ENCODE measurements at places on chromosomes 13 and 19.

DNA sequence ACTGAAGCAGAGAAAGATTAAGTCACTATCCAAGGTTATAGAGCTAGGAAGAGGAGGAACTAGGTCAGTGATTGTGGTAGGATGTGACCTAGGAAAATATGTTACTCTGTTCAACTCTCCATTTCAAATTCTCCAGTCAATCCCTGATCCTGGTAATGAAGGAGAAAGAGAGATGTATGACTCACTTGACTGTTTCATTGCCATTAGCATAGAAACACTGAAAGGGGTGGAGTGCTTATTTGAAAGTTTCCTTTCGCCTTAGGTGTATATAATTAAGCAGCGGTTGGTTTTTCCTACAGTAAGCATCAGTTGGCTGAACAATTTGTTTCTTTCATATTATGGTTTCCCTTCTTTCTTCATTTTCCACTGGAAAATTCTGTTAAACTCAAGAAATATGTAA, 198.1 kb upstream of the CSNK1A1L start:
- H3K27me3 ChIP-seq, result no peaks in the 10 kb centered on the region
- H3K4me3 ChIP-seq, result no peak overlapping the region
- no peaks in the 10 kb centered on the region for H3K36me3 ChIP-seq
- no peak overlapping the region for H3K27ac ChIP-seq

- H3K4me3 ChIP-seq, result no peak overlapping the region
- no peaks in the 10 kb centered on the region for H3K27me3 ChIP-seq
- no peak overlapping the region for H3K27ac ChIP-seq
- peak; percentile 30 for DNase-seq
Measured at GRCh38 chr19:6891761-6892385, 4.5 kb downstream of the ADGRE1 start.

GRCh38 chr19:12786952-12787351, 4.3 kb upstream of the JUNB start:
- H3K36me3 ChIP-seq, result no peaks in the 10 kb centered on the region
- DNase-seq, result no peak
- H3K27ac ChIP-seq, result peak overlapping the region; percentile 90
- H3K4me3 ChIP-seq, result no peak overlapping the region
- no peaks in the 10 kb centered on the region for H3K27me3 ChIP-seq

DNA sequence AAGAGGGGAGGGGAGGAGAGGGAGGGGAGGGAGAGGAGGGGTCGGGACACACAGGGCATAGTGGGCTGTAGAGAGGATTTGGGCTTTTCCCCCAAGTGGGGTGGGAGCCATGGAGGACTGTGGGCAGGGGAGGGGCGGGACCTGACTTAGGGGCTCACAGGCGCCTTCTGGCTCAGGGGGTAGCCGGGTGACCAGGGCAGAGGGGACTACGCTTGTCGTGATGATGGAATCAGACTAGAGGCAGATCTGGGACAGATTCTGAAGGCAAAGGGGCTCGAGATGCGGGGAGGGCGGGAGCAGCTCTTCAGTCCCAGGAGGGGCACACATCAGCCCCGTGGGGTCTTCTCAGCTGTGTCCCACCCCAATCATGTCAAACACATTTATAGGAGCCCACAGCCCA, 13.5 kb downstream of the NDUFA11 start:
- H3K4me1 ChIP-seq, result peaks cover 36% of the 10 kb centered on the region
- no peak overlapping the region for H3K27ac ChIP-seq
- H3K4me3 ChIP-seq, result no peak overlapping the region
- peaks cover 21% of the 10 kb centered on the region for H3K27me3 ChIP-seq

DNA sequence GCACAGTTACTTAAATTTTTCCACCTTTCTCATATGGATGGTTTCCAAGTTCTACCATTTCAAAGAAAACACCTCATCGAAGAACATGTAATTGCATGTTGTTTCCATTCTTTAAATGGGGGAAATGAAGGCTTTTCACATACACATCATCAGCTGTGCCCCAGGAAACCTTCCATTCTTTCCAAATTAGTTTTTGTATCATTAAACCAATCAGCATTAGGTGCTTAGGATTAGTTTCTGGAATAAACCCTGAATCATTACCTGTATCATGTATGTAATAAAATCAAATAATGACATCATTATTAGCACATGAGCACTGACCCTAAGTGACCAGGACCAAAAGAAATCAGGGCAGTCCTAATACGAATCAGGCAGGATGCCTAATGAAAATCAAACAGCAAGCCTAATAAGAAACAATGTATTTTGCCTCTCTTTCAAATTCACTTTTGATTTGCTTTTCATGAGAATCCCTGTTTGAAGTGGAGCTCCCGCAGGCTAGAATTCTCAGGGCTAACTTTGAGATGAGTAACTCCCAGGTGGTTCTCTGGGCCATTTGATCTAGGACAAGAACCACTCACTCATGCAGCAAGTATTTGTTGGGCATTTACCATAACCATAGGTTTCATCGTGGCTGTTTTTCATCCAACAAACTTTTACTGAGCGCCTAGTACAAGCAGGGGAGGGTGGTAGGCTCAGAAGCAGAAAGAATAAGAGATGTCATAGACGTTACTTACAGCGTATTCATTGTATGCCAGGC, 89.2 kb downstream of the MZT1 start:
- no peaks in the 10 kb centered on the region for H3K36me3 ChIP-seq
- no peak overlapping the region for H3K4me3 ChIP-seq
- no peaks in the 10 kb centered on the region for H3K4me1 ChIP-seq
- no peak for DNase-seq
- no peaks in the 10 kb centered on the region for H3K27me3 ChIP-seq

DNA sequence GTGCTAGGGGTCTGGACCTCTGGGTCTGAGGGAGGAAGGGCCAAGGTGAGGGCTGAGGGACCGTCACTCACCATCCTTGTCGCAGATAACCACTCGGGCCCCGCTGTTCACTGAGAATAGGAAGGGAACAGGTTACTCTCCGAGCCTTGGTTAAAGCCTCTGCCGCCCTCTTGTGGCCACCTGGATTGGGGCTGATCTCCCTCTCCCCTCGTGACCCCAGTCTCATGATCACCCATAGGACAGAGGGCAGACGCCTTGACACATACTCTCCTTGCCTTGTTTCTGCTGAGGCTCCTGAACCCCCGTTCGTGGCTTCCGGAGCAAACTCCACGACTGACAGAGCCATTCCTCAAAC, 580 bp downstream of the HSD17B14 start:
- peak overlapping the region; percentile 72 for H3K27ac ChIP-seq
- H3K36me3 ChIP-seq, result peaks cover 36% of the 10 kb centered on the region
- H3K4me3 ChIP-seq, result peak overlapping the region; percentile 20
- peaks cover 14% of the 10 kb centered on the region for H3K4me1 ChIP-seq

GRCh38 chr13:113053801-113054604, 51.6 kb upstream of the F7 start:
- no peaks in the 10 kb centered on the region for H3K36me3 ChIP-seq
- peaks cover 12% of the 10 kb centered on the region for H3K27me3 ChIP-seq
- H3K4me3 ChIP-seq, result no peak overlapping the region
- DNase-seq, result no peak
- H3K27ac ChIP-seq, result no peak overlapping the region
- H3K4me1 ChIP-seq, result peaks cover 27% of the 10 kb centered on the region

GRCh38 chr13:93977986-93978385, 501.5 kb downstream of the DCT start:
- no peak overlapping the region for H3K27ac ChIP-seq
- peaks cover 2% of the 10 kb centered on the region for H3K4me1 ChIP-seq
- no peak overlapping the region for H3K4me3 ChIP-seq
- no peak for DNase-seq
- H3K27me3 ChIP-seq, result no peaks in the 10 kb centered on the region
- no peaks in the 10 kb centered on the region for H3K36me3 ChIP-seq

GRCh38 chr13:40539576-40540327, 126.7 kb downstream of the FOXO1 start:
- peaks cover 2% of the 10 kb centered on the region for H3K4me1 ChIP-seq
- no peaks in the 10 kb centered on the region for H3K27me3 ChIP-seq
- H3K4me3 ChIP-seq, result no peak overlapping the region
- H3K27ac ChIP-seq, result no peak overlapping the region
- no peak for DNase-seq
- no peaks in the 10 kb centered on the region for H3K36me3 ChIP-seq

- H3K36me3 ChIP-seq, result no peaks in the 10 kb centered on the region
- no peak overlapping the region for H3K27ac ChIP-seq
- DNase-seq, result no peak
- H3K4me3 ChIP-seq, result no peak overlapping the region
Measured at GRCh38 chr13:25371158-25371874, 458 bp upstream of the ATP8A2 start.

- H3K4me3 ChIP-seq, result no peak overlapping the region
- no peak for DNase-seq
- no peaks in the 10 kb centered on the region for H3K4me1 ChIP-seq
- H3K27me3 ChIP-seq, result no peaks in the 10 kb centered on the region
- no peak overlapping the region for H3K27ac ChIP-seq
Measured at GRCh38 chr13:26320766-26321165, 66.8 kb downstream of the CDK8 start.

DNA sequence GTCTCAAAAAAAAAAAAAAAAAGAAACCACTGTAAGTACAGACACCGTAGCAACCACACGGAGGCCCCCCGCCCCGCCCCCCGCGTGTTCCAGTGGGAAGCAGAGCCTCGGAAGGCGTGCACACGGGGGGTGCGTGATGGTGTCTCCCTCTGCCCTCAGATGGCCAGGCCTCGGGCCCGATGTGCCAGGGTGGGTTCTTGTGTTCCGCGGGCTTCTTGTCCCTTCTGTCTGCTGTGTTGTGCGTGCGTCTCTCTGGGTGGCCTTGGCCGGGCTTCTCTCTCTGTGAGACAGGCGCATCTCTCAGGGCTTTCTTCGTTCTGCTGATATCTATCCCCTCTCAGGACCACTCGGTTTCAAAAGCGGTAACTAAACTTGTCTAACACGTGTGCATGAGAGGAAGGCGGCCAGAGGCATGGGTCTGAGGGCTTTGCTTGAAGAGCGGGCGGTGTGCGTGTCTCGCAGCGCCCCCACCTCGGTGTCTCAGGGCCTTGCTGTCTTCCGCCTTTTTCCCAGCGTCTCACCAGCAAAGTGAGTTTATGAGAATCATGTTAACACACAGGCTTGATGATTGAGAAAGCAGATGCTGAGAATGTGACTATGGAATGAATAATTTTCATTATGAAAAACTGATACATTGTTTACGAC, 12.6 kb downstream of the ATP11A start:
- DNase-seq, result peak; percentile 72
- H3K27me3 ChIP-seq, result no peaks in the 10 kb centered on the region
- peaks cover 31% of the 10 kb centered on the region for H3K4me1 ChIP-seq
- H3K4me3 ChIP-seq, result no peak overlapping the region

DNA sequence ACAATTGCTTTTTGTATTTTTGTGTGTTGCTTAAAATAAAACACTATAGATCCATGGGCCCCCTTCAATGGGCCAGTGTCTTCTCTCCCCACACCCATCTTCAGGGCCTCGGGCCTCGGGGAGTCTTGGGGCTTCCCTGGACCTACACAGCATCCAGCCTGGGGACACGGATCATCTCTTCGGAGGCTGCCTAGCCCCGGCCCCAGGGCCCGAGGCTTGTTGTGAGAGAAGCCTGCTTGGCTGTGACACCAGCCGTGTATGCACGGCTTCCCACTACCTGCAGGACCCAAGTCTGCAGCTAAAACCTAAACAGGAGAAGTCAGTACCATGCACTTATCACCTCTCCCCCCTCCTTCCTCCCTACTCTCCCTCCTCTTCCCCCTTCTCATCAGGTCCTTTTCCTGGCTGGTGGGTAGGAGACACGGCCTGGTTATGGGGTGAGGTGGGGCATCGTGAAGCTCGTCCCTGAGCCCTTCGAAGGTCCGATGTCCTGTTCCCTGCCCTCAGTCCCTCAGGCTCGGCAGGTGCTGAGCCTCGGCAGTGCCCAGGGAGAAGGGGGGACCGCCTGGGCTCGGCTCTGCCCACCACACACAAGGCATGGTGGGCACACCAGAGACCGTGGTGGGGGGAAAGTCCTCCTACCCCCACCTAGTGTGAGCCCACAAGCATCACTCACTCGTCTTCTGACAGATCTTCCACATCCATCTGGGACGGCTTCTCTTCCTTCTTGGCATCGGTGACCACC, 9.5 kb downstream of the C13orf46 start:
- H3K27me3 ChIP-seq, result no peaks in the 10 kb centered on the region
- peaks cover under 1% of the 10 kb centered on the region for H3K36me3 ChIP-seq
- H3K27ac ChIP-seq, result no peak overlapping the region
- no peaks in the 10 kb centered on the region for H3K4me1 ChIP-seq
- no peak overlapping the region for H3K4me3 ChIP-seq

- no peaks in the 10 kb centered on the region for H3K4me1 ChIP-seq
- H3K27ac ChIP-seq, result no peak overlapping the region
- H3K4me3 ChIP-seq, result no peak overlapping the region
- no peaks in the 10 kb centered on the region for H3K36me3 ChIP-seq
- no peak for DNase-seq
Measured at GRCh38 chr13:113668491-113668971, 1.5 kb downstream of the GRK1 start.

- no peak overlapping the region for H3K4me3 ChIP-seq
- no peak for DNase-seq
- H3K36me3 ChIP-seq, result no peaks in the 10 kb centered on the region
- peaks cover 7% of the 10 kb centered on the region for H3K4me1 ChIP-seq
- H3K27ac ChIP-seq, result no peak overlapping the region
- H3K27me3 ChIP-seq, result no peaks in the 10 kb centered on the region
Measured at GRCh38 chr13:44040818-44041100, 161.1 kb downstream of the LACC1 start.

DNA sequence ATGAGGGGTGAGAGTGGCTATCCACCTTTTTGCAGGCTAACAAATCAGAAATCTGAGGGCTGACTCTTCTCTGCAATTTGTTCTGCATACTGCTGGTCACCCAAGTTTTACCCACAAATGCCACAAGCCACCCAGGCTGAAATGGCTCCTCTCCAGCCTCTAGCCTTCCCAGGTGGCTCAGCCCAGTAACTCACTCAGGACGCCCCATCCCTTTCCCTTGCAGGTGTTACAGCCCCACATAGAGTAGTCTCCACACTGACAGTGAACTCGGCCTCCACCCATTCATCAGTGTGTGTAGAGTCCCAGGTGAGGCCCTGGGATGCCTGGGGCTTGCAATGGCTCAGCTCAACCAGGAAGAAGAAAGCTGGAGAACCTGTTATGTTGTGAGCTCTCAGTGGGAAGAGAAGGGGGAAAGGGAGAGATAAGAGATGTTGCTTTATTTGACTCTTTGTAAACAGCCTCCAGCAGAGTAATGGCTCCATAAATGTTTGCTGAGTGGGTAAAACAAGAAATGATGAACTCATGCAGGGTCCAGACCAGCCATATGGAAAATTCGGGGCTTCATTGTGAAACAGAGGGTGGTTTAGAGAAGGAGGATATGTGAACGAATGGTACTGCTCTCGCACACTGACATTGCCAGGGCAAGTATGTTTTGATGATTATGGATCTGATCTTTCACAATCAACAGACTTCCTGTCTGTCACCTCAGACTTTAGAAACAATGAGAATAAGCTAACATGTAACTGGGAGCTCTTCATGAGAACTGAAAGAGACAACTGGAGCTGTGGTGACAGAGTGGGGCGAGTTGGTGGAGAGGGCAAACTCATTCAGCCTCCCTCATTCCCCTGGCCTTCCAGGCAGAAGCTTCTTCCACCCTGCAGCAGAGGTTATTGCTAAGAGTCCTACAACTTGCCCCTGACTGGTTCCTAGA, 74.2 kb upstream of the RFC3 start:
- no peak overlapping the region for H3K4me3 ChIP-seq
- H3K27me3 ChIP-seq, result no peaks in the 10 kb centered on the region
- no peaks in the 10 kb centered on the region for H3K4me1 ChIP-seq
- no peak overlapping the region for H3K27ac ChIP-seq
- H3K36me3 ChIP-seq, result no peaks in the 10 kb centered on the region
- DNase-seq, result no peak

- no peaks in the 10 kb centered on the region for H3K4me1 ChIP-seq
- no peak for DNase-seq
- H3K27ac ChIP-seq, result no peak overlapping the region
- H3K36me3 ChIP-seq, result no peaks in the 10 kb centered on the region
- H3K4me3 ChIP-seq, result no peak overlapping the region
Measured at GRCh38 chr13:91200486-91200885, 147.0 kb upstream of the MIR17HG start.

- H3K4me1 ChIP-seq, result peaks cover 30% of the 10 kb centered on the region
- H3K27me3 ChIP-seq, result peaks cover 15% of the 10 kb centered on the region
- H3K4me3 ChIP-seq, result peak within 1 kb of the TSS; percentile 68
- peaks cover 4% of the 10 kb centered on the region for H3K36me3 ChIP-seq
Measured at GRCh38 chr13:26051657-26052311, at the start of gene SHISA2. TSS of gene SHISA2 (minus strand) at chr13:26052016. CDS start at chr13:26050975, 1,041 bp downstream.

Data from muscle of leg (tissue), 16 donors.